A673 (cell line): ENCODE measurements at places on chromosomes 2 and 18. TPM values are rescaled to one million over a fixed set of nuclear protein-coding genes. Genes with fewer than 3 reads are reported as not detected.

DNA sequence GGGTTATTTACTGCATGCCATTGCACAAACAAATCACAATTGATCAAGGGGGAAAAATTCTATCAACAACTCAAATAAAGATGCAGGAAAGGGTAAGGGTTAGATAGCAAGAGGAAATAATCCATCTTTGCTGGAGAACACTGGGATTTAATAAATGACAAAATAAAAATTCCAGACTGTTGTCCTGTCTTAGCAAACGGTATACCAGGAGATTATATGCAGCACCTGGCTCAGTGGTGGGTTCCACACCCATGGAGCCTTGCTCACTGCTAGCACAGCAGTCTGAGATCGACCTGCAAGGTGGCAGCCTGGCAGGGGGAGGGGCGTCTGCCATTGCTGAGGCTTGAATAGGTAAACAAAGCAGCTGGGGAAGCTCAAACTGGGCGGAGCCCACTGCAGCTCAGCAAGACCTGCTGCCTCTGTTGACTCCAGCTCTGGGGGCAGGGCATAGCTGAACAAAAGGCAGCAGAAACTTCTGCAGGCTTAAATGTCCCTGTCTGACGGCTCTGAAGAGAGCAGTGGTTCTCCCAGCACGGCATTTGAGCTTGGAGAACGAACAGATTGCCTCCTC lies 296.5 kb upstream of the THSD7B start:
- H3K4me3 ChIP-seq: no peak overlapping the region
- H3K36me3 ChIP-seq: no peaks in the 10 kb centered on the region
- H3K27ac ChIP-seq: no peak overlapping the region
- no peaks in the 10 kb centered on the region for H3K27me3 ChIP-seq
- H3K4me1 ChIP-seq: no peaks in the 10 kb centered on the region

DNA sequence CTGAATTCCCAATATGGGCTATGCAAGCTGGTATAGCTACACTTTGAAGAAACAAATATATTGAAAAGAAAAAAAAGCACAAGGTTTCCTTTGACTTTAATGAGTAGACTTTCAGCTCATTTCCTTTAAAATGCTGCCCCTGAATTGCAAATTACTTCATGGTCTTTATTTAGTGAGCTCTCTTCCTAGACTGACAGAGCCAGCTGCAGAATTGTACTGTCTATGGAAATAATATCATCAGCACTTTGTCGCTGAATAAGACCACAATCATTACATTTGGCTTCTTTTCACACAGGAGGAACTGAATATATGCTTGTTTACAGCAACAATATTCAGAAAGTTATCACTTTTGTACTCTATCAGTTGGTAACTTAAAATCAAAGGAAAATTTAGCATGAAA lies 41.7 kb downstream of the ARL5A start:
- DNase-seq: no peak
- no peaks in the 10 kb centered on the region for H3K27me3 ChIP-seq
- H3K27ac ChIP-seq: no peak overlapping the region
- no peaks in the 10 kb centered on the region for H3K36me3 ChIP-seq
- H3K4me1 ChIP-seq: no peaks in the 10 kb centered on the region

GRCh38 chr18:63284827-63285733 lies 34.5 kb downstream of the BCL2 start:
- no peaks in the 10 kb centered on the region for H3K4me1 ChIP-seq
- no peak overlapping the region for H3K27ac ChIP-seq
- no peaks in the 10 kb centered on the region for H3K27me3 ChIP-seq
- no peak overlapping the region for H3K4me3 ChIP-seq
- H3K36me3 ChIP-seq: no peaks in the 10 kb centered on the region

DNA sequence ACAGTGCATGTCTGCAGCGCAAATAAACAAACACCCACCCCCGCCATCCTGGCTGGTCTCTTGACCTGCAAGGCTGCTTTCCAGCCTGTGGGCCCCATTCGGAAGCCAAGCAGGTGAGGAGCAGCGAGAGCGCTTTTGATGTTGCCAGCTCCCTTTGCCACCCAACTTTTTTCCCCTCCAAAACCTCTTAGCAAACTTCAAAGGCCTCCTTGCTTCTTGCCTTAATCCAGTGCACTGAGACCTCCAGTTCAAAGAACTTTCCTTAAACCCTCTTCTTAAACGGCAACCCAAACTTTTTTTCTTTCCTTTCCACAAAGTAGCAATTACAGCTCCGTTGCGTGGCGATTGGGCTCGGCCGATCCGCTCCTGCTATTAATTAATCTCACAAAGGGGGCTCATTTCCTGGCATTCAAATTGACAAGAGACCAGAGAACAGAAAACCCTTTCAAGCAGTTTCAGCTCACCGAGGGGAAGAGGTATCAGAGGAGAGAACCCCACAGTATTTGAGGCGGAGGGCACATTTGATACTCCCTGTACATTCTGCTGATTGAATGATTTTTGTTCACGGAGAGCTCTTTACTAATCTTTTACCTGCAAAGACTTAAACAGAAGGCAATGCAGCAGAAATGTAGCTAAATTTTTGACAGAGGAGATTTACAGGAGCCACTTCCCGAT lies 531.4 kb downstream of the TMEM182 start:
- peaks cover 3% of the 10 kb centered on the region for H3K27me3 ChIP-seq
- no peaks in the 10 kb centered on the region for H3K4me1 ChIP-seq
- DNase-seq: no peak
- no peaks in the 10 kb centered on the region for H3K36me3 ChIP-seq
- H3K27ac ChIP-seq: no peak overlapping the region

DNA sequence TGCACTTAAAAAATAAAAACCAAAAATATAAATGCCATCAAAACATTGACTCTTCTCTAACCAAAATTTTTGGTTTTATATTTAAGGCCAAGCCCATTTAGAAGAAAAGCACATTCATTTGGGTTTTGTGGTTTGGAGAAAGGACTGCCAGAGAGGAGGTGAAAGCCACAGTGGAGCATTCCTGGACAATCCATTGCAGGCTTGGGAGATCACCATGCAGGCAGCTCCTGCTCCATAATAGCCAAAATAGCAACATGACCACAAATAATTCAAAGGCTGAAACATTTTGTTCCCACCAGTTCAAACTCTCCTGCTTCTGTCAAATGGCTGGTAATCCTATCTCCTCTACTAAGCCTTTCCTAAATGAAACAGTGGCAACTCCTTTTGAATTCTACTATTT lies 73.5 kb downstream of the GALNT3 start:
- no peaks in the 10 kb centered on the region for H3K27me3 ChIP-seq
- H3K4me3 ChIP-seq: no peak overlapping the region
- no peaks in the 10 kb centered on the region for H3K36me3 ChIP-seq

- no peak for DNase-seq
- no peaks in the 10 kb centered on the region for H3K36me3 ChIP-seq
- no peak overlapping the region for H3K4me3 ChIP-seq
- no peaks in the 10 kb centered on the region for H3K4me1 ChIP-seq
- no peak overlapping the region for H3K27ac ChIP-seq
Measured at GRCh38 chr2:29601321-29601720, 320.1 kb downstream of the ALK start.

DNA sequence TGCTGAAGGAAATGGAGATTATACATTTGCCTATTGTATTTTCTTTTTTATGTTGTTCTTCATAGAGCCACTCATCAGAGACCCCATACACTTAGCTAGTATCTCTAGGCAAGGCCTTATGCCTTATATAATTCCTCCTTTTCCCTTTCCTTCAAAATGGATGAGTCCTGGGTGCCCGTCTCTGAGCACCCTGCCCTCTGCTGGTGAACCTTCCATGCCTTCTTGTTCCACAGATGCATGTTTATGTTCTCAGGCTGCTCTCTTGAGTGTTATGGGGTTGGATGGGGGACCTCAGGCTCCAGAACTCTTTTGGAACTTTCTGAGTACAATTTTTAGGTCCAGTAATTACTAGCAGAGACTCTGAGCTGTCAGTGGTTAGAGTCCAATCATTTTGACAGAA lies 368.6 kb upstream of the SPRED2 start:
- no peaks in the 10 kb centered on the region for H3K27me3 ChIP-seq
- H3K4me3 ChIP-seq: no peak overlapping the region
- no peak overlapping the region for H3K27ac ChIP-seq
- H3K4me1 ChIP-seq: peaks cover 28% of the 10 kb centered on the region
- H3K36me3 ChIP-seq: no peaks in the 10 kb centered on the region
- no peak for DNase-seq

DNA sequence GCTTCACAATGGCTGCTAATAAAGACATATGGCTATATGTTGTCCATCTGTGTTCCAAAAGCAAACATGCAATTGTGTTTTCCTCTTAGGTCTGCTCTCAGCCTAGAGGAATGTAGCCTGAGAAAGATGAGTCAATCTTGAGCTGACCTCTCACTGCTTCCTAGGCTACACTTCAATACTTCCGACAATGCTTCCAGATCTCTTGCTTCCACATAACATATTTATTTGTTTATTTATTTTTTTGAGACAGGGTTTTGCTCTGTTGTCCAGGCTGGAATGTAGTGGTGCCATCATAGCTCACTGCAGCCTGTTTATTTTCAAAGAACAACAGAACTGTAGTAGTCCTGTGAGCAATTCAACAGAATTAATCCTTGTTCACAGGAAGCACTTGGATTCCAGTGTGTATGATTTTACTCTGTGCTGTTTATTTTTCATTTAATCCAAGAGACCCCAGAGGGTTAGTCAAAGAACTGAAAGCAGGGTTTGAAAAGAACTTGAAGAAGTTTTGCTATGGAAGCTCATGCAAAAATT lies 437.9 kb downstream of the TXNL1 start:
- no peaks in the 10 kb centered on the region for H3K36me3 ChIP-seq
- H3K4me1 ChIP-seq: no peaks in the 10 kb centered on the region
- no peak for DNase-seq
- H3K4me3 ChIP-seq: no peak overlapping the region
- no peaks in the 10 kb centered on the region for H3K27me3 ChIP-seq
- H3K27ac ChIP-seq: no peak overlapping the region

DNA sequence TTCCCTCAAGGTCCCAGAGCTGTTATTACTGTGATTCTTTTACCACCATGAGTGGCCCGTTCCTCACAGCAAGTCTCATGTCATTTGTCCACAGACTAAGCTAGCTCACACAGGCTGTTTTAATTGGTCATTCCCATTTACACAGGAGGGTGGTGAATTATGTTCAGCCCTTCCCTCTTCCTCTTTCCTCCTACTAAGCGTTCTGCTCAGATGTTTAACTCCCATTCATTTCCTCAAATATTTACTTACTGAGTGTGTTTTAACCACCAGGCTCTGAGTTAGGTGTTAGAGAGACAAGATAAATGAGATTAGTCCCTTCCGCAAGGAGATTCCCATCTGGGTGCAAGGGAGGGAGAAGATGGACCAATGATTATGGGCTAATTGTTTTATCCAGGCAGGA lies 403.6 kb upstream of the ACVR2A start:
- no peaks in the 10 kb centered on the region for H3K36me3 ChIP-seq
- H3K27ac ChIP-seq: no peak overlapping the region
- no peaks in the 10 kb centered on the region for H3K27me3 ChIP-seq
- no peak overlapping the region for H3K4me3 ChIP-seq
- peaks cover 10% of the 10 kb centered on the region for H3K4me1 ChIP-seq
- no peak for DNase-seq

DNA sequence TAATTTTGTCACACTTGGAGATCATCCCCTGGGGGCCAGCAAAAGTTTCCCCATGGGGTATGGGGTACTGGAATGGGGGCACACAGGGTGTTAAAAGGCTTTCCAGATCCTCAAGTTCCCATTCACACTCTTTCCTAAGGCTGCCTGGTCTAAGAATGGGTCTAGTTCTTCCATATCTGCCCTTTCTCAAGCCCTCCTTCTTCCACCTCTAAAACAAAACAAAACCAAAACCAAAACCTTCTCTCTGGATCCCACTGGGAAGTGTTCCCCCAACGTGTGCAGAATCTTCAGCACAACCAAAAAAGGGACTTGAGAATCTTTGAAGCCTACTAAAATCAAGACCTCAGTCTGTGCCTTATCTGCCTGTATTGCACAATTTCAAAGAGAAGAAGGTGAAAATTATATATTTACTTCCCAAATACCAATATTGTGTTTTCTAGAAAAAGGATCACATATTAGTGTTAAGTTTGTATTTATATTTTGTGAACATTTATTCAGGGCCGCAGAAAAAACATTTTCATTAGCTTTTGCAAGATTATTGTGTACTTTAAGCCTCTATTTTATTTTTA lies 207.2 kb upstream of the TCF4 start:
- no peak overlapping the region for H3K4me3 ChIP-seq
- no peak for DNase-seq
- H3K27me3 ChIP-seq: no peaks in the 10 kb centered on the region
- peaks cover 4% of the 10 kb centered on the region for H3K4me1 ChIP-seq

DNA sequence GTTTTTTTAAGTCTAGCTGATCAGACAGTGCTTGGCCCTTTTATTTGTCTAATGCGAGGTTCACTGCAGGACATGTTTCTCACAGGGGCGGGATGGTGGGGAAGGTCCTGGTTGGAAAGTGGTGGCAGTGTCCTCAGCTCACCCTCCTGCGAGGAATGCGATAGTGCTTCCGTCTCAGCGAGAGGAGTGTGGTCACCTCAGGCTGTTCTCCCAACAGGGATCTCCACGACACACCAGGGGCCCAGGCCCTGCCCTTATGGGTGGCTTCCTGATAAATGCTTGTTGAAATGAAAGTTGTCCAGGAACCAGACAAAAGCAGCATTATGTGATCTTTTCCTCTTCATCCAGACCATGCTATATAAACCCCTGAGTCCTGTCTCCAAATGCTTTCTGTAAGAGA lies 70.1 kb downstream of the BOLA3 start:
- no peak overlapping the region for H3K4me3 ChIP-seq
- no peak for DNase-seq
- H3K27me3 ChIP-seq: no peaks in the 10 kb centered on the region
- H3K36me3 ChIP-seq: peaks cover 8% of the 10 kb centered on the region

GRCh38 chr18:74476140-74476539 lies 19.0 kb upstream of the DIPK1C start:
- H3K4me3 ChIP-seq: no peak overlapping the region
- peaks cover 16% of the 10 kb centered on the region for H3K27me3 ChIP-seq
- no peak overlapping the region for H3K27ac ChIP-seq
- H3K36me3 ChIP-seq: no peaks in the 10 kb centered on the region

- peaks cover 4% of the 10 kb centered on the region for H3K27me3 ChIP-seq
- no peaks in the 10 kb centered on the region for H3K36me3 ChIP-seq
- no peak for DNase-seq
- H3K4me1 ChIP-seq: no peaks in the 10 kb centered on the region
- no peak overlapping the region for H3K4me3 ChIP-seq
Measured at GRCh38 chr2:33419581-33420200, 56.8 kb upstream of the RASGRP3 start.

GRCh38 chr2:8722986-8723385 lies 41.1 kb downstream of the ID2 start:
- H3K36me3 ChIP-seq: no peaks in the 10 kb centered on the region
- no peak overlapping the region for H3K4me3 ChIP-seq
- no peaks in the 10 kb centered on the region for H3K4me1 ChIP-seq
- DNase-seq: no peak
- H3K27me3 ChIP-seq: no peaks in the 10 kb centered on the region

- no peak overlapping the region for H3K4me3 ChIP-seq
- peaks cover 8% of the 10 kb centered on the region for H3K4me1 ChIP-seq
- H3K27ac ChIP-seq: no peak overlapping the region
- DNase-seq: no peak
Measured at GRCh38 chr2:16860627-16861026, 195.0 kb upstream of the CYRIA start.

GRCh38 chr18:59960272-59960671 lies 60.5 kb downstream of the PMAIP1 start:
- peaks cover 3% of the 10 kb centered on the region for H3K4me1 ChIP-seq
- no peak overlapping the region for H3K27ac ChIP-seq
- no peak overlapping the region for H3K4me3 ChIP-seq
- H3K27me3 ChIP-seq: peaks cover 2% of the 10 kb centered on the region
- H3K36me3 ChIP-seq: no peaks in the 10 kb centered on the region

Gene SCN7A
- not detected in 2 replicates for total RNA-seq

Gene GULP1
- total RNA-seq: 7.2 and 9.5 TPM in 2 replicates

Gene CSRNP3
- total RNA-seq: 39.5 and 47.7 TPM in 2 replicates

Gene MRPL33
- 55.4 and 68.1 TPM in 2 replicates for total RNA-seq

Gene DNAJC5G
- total RNA-seq: 2.4 and 2.7 TPM in 2 replicates

Gene TMEM198
- 4.6 and 7.6 TPM in 2 replicates for total RNA-seq

Gene SIGLEC15
- total RNA-seq: 0.85 and 0.92 TPM in 2 replicates
